HT1080 (cell line): ENCODE measurements at places on chromosomes 16 and 17. TPM values are rescaled to one million over a fixed set of nuclear protein-coding genes. Genes with fewer than 3 reads are reported as not detected.

GRCh38 chr17:62986549-62986948 is 20.5 kb downstream of the TANC2 start:
- no peak for DNase-seq

- no peak for DNase-seq
Observed at GRCh38 chr17:73335591-73336407, 24.0 kb upstream of the CDC42EP4 start.

GRCh38 chr16:86371083-86371803 is 139.1 kb upstream of the FOXF1 start:
- DNase-seq = no peak

DNA sequence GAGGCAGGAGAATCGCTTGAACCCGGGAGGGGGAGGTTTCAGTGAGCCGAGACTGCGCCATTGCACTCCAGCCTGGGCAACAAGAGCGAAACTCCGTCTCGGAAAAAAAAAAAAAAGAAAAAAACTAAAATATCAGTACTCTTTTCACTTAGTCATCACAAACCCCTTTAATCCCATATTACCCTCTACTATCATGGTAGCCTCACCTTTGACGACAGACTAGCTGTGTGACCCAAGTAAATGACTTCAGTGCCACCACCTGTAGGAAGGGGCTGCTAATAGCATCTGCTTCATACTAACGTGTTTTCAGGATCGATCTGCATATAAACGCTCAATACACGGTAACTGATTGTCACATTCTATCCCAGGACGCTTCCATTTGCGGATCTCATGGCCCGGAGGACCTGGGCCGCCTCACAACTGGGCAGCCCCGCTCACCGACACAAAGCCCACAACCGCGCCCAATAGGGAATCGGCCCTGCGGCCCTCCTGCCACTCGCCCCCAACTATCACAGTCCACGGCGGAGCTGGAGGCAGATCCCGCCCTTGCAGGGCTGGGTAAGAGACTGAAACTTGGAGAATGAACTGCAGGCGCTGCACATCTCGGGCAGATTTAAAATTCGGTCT is 1.1 kb upstream of the ZNF263 start:
- no peak for DNase-seq

The KRTAP2-2 gene
- not detected in 2 replicates for total RNA-seq

The LRRC36 gene
- total RNA-seq = not detected in 2 replicates
